Activated CD4-positive, alpha-beta T cell treated with anti-CD3 and anti-CD28 coated beads for 24 hours (primary cell): ENCODE measurements at places on chromosomes 5 and 9.

- no peak for DNase-seq
These were observed 86.6 kb downstream of the MED27 start for GRCh38 chr9:131992906-131993657.

- no peak for DNase-seq
These were observed 29.6 kb upstream of the MRPS30 start for GRCh38 chr5:44779167-44779566.

DNA sequence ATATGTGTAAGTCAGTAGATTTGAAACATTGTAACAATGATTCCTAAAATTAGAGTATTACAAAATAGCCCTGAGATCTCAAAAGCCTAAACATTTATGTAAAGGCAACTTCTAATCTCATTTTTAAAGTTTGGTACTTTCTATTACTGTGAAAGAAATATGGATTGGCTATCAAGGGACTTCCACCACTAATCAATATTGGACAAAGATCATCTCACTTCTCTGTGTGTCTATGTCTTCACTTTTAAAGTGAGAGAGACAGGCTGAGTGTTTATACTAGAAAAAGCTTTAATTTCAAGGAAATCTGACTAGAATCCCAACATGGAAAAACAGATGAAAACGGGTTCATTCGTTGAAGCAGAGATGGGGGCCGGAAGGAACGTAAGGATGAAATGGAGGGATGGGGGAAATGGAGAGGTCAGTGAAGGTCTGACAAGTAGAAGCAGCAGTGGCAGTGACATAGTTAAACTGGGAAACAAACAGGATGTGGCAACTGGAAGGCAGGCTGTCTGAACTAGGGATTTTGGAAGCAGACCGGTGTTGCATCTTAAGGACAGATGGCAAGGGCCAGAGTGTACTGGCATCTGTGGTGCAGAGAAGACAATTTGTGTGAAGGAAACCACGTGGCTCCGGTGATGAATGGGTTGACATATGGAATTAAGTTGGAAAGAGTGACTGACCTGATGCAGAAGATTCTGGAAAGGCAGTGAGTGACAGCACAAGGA is 60.8 kb downstream of the PDE4D start:
- no peak for DNase-seq

DNA sequence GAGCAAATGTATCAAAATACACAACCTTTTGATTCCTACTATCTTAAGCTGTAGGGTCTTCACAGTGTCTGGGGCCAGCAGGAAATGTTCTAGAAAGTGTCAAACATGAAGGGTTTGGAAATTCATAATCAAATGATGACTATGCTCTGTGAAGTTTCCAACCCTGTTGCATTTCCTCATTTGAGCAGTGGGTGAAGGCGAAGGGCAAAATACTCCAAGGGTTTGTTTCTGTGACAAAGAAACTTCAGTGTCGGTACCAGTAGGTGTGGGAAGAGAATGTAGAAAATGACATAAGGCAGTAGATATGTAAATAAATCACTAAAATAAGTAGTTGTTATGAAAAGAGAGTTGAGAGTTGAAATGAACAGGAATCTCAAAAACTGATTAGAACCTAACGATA is 576 bp downstream of the ALDOB start:
- DNase-seq = no peak

GRCh38 chr5:15539951-15540350 is 40.0 kb downstream of the FBXL7 start:
- DNase-seq = no peak

DNA sequence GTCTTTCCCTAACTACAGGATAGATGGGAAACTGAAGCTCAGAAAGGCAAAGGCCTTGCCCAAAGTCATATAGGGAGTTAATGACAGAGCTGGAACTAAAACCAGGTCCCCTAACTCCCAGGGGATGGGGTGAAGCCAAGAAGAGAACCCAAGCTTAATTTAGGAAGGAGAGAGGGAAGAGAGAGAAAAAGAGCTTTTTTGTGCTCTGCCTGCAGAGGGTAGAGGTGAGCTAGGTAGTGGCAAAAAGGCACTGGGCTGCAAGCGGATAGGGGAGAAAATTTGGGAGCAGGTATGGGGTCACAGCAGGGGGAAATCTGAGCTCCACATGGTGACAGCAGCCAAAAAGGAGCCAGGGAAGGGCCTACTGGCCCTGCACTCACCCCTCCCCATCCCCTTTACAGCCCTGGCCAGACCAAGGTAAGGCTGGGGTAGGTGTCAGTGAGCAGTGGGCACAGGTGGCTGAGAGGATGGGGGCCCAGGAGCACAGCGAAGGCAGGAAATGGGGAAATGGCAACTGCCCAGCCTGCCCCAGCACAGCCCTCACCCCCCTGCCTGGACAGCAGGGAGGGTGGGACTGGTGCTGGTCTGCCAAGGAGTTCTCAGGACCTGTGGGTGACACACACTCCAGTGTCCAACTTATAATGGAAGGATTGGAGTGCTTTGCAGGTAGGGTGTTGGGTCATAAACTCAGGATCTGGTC is 3.3 kb downstream of the ENHO start:
- DNase-seq = no peak

GRCh38 chr9:131500939-131501541 is 1.7 kb upstream of the POMT1 start:
- no peak for DNase-seq

- DNase-seq = no peak
These were observed 2.5 kb downstream of the TGFBR1 start for GRCh38 chr9:99107421-99107820.

DNA sequence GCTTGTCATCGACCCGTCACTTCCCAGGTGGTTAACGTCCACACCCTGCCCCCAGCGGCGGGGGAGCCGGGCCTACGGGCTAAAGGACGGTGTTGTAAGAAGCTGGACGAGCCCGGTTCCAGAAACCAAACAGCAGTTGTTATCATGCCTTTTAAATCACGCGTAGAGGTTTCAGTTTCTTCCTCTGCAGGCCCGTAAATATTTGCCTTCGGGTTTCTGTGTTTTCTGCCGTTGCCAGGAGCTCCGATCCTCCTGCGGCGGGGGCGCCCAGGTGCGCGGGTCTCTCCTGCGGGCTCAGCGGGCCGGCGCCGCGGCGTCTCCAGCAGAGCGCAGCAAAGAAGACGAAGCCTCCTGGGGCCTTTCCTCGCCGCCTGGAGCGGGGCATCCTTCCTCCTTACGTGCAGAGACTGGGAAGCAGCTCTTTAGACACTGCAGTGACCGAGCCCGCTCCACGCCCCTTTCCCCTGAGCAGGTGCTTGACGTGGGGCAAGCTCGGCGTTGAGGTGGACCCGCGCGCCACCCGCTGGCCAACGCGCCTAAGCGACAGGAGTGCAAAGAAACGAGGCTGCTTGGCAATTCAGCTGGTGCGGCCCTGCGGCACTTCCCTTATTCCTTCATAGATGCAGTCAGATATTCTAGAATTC is 21.8 kb upstream of the TTC1 start:
- peak; percentile 53 for DNase-seq

DNA sequence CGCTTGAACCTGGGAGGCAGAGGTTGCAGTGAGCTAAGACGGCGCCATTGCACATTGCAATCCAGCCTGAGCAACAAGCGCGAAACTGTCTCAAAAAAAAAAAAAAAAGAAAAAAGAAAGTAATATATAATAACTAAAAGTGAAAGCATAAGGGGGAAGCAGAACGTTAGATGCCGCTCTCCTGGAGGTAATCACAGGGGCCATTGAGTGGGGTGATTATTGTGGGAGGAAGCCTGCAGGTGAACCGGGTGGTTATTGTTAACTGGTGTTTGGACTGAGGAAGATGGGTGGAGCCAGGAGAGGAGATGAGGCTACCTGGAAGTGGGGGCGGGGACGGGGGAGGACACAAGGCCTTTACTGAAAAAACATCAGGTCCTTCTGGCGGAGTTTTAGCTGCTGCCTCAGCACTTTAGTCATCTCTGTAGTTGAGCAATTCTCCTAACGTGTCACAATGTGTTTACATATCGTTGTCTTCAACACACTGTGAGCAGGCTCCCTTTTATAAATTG is 5.3 kb upstream of the TJP2 start:
- peak; percentile 28 for DNase-seq

DNA sequence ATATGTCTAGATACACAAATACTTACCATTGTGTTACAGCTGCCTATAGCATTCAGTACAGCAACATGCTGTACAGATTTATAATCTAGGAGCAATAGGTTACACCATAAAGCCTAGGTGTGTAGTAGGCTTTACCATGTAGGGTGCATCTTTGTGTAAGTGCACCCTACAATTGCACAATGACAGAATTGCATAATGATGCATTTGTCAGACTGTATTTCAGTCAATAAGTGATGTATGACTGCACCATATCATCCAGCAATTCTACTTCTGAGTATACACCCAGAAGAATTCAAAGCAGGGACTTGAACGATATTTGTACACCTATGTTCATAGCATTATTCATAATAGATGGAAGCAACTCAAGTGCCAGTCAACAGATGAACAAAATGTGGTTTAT is 100.4 kb upstream of the SLC44A1 start:
- DNase-seq = no peak

DNA sequence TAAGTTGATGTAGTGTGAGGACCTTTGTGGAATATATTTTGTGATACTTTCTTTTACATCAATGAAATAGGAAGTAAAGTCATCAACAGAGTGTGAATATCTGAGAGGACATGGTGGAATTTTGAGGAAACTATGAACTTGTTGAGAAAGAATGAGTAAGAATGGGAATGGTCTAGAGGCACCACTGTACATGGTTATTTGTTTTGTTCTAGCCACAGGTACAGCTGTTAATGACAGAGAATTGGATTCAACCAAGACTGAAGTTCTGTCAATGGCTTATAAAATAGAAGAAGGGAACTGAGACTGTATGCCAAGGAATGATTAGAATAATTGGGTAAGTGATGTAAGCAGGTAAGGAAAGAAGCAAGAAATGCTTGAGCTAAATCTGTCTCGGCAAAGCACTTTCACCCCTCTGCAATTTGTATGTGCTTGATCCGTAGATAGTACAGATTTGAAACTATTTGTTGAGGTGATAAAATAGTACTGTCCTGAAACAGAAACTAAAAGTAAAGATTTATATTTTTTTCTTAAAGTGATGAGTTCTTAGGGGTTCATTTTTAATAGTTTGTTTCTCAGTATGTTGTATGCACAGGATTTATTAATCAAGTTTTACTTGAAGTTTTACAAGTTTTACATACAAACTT is 468.8 kb upstream of the SMC2 start:
- DNase-seq = no peak

- DNase-seq = no peak
These were observed 2.0 kb downstream of the SLC6A19 start for GRCh38 chr5:1203311-1203967.

DNA sequence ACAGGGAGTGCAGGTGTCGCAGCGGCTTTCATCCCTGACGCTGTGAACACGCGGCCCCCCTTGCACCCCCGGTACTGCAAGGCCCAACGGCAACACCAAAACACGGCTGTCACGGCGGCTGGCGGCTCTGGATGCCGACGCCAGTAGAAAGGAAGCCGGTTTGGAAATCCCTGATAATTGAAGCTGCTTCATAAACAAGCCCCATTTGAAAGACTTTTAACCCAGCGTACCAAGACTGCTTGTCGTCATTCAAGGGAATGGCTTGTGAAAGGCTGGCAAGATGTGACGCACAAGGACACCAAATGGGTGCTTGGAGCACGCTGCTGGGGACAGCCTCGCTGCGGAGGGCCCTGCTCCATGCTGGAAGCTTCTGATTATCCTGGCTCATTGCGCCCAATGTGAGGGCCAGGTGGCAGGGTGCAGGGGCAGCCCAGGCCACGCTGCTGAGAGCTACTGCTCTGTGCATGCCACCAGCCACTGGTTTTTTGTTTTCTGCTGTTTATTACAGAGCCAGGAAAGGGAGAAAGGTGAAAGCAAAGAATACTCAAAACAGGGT is 63.1 kb downstream of the GTF3C4 start:
- DNase-seq = no peak

- DNase-seq = no peak
These were observed 395.1 kb upstream of the PAPPA start for GRCh38 chr9:115758441-115758840.

DNA sequence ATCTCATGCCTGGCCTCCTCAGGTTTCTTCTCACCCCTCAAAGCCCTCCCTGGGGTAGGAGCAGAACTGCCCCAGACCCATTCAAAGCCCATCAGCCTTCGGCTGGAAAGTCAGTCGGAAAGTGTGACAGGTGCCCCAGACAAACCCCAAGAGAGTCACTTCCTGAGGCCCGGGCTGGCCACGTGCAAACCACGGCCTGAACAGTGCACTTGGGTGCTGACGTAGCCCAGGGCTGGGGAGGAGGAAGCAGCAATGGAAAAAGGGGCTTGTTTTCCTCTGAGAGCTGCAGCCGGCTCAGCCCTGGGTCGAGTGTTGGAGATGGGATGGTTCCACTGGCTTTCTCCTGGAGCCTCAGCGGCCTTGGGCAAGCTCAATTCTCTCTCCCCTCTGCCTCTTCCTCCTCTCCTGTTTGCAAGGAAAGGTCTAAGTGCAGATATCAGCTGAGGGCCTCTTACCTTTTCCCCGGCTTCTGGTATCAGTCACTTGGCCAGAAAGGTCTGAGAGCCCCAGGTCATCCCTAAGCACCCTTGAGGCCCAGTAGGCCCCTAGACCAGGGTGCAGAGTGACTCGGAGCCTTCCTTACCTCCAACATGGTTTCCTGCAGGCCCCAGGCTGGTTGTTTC is 5.9 kb upstream of the EGR1 start:
- peak; percentile 81 for DNase-seq

GRCh38 chr9:117487555-117488175 is 72.8 kb upstream of the ASTN2 start:
- DNase-seq = peak; percentile 0

DNA sequence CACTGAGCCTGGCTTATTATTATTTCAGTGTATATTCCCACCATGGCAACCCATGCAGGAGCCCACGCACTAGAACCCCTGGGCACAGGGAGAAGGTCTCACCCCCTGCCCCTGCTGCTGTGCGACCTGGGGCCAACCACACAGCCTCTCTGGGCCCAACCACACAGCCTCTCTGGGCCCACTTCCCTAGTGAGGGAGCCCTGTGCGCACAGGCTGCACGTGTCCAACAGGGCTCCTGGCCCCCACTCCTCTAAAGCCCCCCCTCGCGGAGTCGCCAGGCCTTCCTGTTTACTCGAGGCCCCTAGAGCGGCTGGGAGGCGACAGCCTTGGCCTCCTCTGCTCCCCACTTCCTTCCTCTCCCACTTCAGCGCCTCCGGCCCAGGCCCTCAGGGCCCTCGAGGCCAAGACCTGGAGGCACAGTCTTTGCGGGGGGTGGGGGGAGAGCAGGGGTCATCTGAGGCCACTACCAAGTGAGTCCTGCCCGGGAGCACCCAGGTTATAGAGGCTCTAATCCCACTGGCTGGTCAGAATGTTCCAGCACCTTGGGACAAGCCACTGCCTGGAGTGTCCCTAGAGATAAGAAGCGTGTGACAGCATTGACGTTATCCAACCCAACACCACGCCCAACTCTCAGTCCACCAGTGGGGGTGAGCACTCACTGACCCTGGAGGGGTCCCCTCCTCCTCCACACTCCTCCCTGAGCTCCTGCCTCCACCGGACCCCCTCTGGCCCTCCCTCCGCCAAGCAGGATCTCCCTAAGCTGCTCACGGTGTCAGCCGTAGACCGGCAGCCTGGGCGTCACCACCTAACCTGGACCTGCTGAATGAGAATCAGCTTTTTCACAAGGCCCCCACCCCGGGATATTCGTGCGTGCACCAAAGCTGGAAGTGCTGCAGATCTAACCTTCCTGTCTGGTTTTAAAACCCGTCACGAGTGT is 7.9 kb upstream of the ENG start:
- no peak for DNase-seq

GRCh38 chr9:79735023-79735779 is 163.4 kb downstream of the TLE4 start:
- DNase-seq = no peak
